ENCODE measurements at places on chromosomes 6 and 20.
A peak's percentile ranks its signal among the peaks of the same experiment; 100 is the strongest.

DNA sequence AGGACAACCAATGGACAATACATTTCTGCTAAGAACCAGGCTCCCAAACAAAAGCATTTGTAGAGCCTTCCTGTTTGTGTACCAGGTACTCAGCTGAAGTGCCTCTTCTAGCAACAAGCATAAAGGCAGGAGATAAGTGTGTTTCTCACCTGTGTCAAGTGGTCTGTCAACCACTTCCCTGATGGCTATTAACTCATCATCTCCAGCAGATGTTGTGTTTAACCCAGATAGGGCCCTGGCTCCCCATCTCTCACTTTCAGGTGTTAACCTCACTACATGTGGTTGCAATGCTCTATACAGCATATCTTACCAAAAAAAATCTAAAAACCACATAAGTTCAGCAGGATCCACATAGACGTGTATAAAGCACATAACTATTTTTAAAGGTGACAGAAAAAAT, 9.6 kb upstream of the IL17A start:
- DNase-seq = no peak

DNA sequence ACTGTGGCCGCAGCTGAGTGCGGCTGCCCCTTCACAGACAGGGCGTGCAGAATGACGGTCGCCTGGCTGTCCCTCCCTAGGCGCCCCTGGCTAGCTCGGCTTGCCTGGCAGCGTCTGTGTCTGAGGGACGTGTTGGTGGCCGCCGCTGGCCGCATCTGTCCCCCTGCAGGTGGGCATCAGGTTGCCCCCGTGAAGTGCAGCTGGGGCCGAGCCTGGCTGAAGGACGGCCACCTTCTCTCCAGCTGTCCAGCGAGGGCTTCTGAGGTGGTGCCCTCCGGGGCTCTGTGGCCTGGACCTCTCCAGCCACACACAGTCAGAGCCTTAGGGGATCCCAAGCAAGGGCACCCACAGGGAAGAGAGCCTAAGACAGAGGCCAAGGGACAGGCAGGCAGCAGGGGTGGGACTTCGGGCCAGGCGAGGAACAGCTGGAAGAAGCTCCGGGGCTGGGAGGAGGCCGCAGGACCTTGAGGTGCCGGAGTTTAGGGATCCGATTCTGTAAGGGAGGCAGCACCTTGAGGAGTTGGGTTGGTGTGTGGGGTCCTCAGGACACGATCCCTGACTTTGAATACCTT, 89.0 kb upstream of the EPB41L1 start:
- no peak for DNase-seq

GRCh38 chr6:137799950-137800568, 67.0 kb upstream of the TNFAIP3 start:
- DNase-seq = no peak

- no peak for DNase-seq
Observed at GRCh38 chr6:43186706-43187105, 4.7 kb downstream of the CUL9 start.

DNA sequence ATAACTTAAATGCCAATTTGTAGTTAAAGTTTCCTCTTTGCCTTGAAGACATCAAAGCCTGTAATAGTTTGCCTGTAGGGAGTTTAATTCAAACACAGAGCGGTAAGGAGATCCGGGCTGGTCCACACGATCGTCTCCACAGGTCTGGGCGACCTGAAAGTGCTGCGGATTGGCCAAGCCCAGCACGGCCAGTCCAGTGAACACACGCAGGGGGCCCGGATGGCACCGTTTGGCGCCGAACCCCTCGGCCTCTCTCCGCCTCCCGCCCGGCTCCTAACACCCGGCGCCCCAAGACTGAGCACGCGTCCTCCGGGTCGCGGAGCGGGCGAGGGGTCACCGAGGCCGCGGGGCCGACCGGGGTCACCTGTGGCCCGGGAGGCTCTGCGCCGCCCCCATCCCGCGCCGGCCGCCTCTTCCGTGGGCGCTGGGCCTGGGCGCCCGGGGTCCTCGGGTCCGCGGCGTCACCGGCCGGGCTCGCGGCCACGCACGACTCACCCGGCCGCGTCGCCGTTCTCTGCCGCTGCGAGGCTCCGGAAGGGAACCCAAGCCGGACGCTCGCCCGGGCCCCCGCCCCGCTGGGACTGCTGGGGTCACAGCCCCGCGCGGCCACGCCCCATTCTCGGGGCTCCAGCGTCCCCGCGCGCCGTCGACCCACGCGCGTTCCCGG, 481 bp downstream of the SERPINB6 start:
- DNase-seq = no peak

DNA sequence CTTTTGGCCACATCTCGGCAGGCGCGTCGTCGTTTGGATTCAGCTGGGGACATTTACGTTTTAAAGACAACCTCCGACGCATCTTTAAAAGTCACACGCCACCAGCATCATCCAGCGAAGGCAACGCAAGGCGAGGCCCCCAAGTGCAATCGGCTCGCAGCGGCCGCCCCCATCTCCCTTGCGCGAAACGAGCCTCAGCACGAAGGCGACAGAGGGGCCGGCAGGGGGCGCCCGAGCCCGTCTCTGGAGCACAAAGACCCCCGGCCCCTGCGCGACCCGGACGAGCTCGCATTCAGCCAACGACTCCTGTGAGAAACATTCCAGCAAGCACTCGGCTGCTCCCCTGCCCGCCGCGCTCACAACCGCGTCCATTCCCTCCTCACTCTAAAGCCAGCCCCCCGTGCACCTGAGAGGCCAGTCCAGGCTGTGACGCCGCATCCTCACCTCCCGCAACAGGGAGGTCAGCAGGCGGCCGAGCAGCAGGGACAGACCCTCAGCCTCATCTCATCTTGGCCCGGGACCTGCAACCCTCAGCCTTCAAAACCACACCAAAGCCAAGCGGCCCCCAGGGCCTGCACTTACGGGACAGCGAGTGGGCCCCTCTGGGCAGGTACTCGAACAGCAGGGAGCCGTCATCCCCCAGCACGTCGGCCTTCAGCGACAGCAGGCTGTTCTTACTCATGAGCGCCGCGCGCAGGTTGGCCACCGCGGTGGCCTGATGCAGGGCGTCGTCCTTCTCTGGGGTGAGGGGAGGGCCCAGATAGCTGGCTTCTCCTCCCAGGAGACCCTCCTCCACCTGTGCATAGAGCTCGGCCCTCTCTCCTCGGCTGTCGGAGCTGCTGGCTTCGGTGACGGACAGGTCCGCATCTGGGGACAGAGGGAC, 35.8 kb downstream of the SLC2A4RG start:
- no peak for DNase-seq

DNA sequence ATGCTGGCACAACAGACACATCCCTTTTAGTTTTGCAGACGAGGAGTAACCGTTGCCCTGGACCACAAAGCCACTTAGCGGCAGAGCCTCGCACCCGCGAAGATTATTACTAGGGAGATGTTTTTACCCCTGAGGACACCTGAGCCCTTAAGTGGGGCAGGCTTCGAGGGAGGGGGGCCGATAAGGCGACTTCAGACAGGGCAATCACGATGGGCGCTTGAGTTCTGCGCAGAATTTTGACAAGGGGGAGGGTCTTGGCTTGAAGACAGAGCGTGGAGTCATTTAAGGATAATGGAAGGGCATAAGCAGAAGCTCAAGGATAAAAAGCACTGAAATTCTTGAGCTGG, 650 bp upstream of the TTK start:
- DNase-seq = no peak

GRCh38 chr20:12957968-12958367, 50.8 kb upstream of the SPTLC3 start:
- DNase-seq = no peak

DNA sequence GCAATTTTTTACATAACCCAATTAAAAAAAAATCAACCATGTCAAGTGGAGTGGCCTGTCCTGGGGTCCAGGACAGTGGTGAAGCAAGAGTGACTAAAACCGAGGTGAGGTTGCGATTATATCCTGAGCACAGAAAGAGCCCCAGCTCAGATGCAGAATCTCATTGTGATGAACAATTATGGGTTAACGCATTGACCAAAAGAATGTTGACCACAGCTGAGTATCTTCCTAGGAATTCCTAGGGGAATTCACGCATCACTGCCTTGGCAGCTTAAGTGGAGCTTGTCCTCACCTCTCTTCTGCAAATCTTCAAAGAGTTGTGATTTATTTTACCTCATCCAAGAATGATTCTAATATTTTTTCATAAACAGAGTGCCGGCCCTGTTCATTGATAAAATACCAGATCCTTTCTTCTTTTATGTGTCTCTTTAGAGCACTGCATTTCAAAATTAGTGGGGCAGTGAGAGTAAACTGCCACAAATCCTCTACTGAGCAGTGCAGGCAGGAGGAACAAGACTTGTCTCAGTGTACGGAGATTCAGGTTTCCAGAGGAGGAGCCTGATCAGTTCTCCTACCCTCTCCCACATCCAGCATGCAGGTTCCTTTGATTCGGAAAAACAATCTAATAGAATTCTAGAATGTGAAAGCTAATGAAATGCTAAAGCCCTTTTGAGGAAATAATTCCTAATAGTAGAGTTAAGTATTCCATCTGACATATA, 60.1 kb upstream of the ZNF184 start:
- DNase-seq = no peak

GRCh38 chr20:63694584-63695423, 1.6 kb upstream of the TNFRSF6B start:
- no peak for DNase-seq

DNA sequence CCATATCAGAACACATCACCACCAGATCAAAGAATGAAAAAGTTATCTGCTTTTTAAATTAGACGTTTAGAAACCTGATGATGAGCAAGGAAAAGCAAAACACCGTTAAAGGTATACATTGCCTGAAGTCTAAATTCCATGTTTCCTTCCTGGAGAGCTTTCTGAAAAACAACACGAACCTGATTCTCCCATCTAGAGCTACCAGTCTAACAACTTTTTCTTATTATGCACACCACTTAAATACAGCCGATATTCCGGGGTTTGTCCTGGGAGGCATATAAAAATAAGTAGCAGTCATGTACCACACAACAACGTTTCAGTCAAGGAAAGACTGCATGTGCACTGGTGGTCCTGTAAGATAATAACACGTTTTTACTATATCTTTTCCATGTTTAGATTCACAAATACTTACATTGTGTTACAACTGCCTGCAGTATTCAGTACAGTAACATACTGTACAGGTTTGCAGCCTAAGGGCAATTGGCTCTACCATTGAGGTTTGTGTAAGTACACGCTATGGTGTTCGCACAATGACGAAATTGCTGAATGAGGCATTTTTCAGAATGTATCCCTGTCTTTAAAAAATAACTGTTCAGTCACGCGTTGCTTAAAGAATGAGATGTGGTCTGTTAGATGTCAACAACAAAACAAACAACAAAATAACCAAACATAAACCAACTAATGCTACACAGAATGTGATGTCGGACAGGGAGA, 19.1 kb upstream of the LYRM2 start:
- DNase-seq = no peak

GRCh38 chr20:45771182-45771759, 20.4 kb downstream of the WFDC3 start:
- peak; percentile 63 for DNase-seq

DNA sequence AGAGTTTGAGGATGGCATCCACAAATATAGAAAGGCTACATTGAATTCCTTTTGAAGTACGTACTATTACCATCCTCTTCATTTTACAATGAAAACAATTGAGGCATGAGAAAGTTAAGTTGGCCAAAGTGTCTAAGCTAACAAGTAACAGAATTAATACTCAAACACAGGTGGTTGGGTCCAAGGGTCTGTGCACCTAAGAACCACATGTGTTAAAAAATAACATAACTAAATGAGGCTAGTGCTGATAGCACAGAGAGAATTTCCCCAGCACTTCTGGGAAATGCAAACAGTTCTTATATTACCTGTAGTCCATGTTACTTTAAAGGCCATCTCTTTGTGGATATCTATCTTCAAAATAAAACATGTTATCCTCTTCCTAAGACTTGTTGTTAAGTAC, 10.5 kb upstream of the KHDRBS2 start:
- DNase-seq = no peak

DNA sequence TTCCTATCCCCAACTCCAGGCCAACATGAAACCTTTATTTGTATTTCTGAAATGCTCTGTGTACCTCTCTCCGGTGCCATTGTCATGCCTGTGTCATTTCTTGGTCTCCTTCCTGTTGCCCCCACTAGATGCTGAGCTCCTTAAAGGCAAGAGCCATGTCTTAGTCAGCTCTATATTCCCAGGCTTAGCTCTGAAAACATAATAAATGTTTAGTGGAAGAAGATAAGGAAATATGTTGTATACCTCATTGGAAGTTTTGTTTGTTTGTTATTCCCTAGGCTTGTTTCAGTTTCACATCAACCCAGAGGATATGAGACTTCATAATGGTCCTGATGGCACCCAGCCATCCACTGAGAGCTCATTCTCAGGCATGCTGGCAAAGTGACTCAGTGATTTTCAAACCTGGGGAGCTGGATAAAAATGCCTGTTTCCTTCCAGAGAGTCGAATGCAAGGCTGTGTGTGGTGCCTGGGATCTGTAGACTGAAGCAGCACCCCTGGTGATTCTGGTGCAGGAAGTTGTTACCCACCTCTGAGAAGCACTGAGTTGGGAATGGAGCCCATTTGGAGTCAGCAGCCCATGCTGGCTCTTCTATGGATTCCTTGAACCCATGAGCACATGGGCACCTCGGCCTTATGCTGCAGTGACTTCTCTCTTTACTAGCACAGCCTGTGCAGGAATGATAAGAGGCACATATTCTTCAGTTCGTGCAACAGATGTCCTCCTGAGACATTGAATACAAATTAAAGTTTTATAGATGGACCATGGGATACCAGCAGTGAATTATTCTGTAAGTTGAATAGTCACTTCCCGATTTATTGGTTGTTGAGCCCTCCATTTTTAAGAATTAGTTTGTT, 205.2 kb downstream of the FARS2 start:
- no peak for DNase-seq

- no peak for DNase-seq
Observed at GRCh38 chr6:170130771-170131241, 160.1 kb downstream of the DLL1 start.

DNA sequence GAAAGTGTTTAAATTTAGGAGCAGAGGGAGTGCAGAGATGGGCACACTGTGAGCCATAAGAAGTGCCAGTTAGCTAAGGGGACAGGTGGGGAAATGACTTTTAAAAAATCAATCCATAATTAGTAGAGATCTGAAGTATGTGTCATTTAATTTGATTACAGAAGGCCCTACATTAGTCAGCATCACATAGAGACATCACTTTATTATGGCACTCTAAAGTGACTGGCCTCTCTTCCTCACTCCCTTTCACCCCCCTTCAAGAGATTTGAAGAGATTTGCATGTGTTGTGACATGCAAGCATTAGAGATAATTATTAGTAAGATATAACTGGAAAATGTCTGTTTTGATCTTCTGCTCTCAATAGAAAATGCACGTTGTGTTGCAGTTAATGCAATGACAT, 86.7 kb downstream of the SLX4IP start:
- DNase-seq = no peak

- no peak for DNase-seq
Observed at GRCh38 chr6:132490024-132490423, 22.9 kb downstream of the STX7 start.

DNA sequence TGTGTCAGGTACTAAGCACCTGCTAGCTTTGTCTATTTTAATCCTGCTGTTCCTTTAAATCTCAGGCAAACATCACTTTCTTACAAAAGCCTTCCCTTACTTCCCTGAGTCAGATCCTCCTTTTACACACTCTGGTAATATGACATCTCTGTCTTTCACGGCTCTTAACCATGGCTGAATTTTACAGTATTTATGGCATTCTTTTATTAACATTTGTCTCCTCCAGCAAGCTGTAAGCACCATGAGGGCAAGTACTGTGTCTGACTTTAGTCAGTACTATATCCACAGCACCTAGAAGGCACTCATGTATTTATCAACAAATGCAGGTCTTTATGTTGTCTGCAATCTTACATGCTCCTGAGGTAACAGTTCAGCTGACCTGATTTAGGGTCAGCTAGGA, 33.7 kb upstream of the HBS1L start:
- no peak for DNase-seq

Measured in NCI-H2081 treated with DMSO at 0.1 percent for 48 hours (cell line).